ENCODE measurements at places on chromosomes 5 and 9.

DNA sequence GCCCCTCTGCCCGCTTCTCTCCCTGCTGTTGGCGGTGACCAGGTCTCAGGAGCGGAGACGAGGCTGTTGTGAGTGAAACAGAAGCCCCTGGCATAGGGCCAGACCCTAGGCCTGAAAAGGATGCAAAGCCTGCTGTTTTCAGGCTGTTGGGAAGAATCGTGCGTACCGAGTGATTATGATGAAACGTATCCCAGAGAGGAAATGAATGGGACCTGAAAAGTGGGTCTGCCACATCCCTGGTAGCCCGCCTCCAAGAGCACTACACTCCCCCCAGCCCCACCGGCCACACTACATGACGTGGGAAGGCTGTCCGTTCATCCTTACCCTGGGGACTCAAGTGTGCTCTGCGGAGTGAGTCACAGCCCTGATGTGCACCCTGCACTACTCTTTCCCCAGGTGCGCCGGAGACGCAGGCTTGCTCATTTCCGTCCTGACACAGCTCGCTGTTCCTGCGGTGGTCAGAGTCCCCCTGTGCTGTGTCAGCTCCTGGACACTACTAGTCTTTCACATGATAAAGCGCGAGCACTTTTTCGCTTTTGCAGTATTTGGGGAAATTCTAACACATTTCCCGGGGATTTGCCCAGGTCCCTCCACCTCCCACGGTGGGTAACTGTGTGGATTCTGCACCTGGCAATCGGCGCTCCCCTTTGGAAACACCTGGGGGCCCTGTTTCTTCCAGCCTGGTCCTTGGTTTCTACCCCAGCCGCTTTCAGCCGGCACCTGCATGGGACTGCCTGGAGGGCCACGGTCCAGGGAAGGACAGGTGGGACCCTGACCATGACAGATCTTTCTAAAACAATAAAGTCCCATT is 91.5 kb downstream of the ANKRD33B start:
- DNase-seq: no peak

- no peak for DNase-seq
Observed at GRCh38 chr5:121366515-121366914, 485.2 kb upstream of the FTMT start.

DNA sequence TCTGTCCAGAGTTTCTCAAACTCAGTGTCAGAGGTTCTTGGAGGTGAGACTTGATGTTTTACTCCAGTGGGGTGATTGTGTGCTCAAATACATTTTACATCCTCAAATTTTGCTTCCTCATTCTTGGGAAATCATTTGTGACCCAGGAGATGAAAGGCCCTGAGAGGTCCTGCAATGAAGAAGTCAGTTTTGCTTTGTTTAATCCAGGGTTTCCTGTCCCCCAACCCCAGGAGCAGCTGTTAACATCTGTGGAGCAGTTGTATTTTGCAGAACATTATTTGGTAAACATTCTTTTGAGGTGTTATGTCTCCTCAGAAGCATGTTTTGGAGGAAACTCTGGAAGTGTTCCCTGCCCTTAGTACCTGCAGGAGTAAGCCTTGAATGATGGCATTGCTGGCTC is 59.8 kb downstream of the DAB2IP start:
- DNase-seq: no peak

GRCh38 chr9:27282269-27282668 is 14.7 kb downstream of the EQTN start:
- no peak for DNase-seq

DNA sequence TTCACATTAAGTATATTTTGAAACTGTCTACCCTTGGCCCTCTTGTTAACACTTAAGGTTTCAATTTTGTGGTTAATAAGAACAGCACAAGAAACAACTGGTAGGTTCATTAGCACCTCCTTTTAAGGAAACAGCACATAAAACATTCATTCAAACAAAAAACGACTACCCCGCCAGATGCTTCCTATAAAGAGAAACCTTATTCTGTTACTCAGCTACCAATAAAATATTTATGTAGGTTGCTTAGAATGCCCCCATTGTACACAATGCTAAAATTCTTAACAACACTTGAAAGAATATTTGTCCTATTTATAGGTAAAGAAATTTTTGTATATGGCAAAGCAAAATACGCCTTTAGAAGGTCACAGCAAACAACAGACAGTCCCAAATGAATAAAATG is 23.2 kb downstream of the CDK5RAP2 start:
- no peak for DNase-seq

- DNase-seq: no peak
Observed at GRCh38 chr9:69089491-69089890, 53.9 kb downstream of the FXN start.

DNA sequence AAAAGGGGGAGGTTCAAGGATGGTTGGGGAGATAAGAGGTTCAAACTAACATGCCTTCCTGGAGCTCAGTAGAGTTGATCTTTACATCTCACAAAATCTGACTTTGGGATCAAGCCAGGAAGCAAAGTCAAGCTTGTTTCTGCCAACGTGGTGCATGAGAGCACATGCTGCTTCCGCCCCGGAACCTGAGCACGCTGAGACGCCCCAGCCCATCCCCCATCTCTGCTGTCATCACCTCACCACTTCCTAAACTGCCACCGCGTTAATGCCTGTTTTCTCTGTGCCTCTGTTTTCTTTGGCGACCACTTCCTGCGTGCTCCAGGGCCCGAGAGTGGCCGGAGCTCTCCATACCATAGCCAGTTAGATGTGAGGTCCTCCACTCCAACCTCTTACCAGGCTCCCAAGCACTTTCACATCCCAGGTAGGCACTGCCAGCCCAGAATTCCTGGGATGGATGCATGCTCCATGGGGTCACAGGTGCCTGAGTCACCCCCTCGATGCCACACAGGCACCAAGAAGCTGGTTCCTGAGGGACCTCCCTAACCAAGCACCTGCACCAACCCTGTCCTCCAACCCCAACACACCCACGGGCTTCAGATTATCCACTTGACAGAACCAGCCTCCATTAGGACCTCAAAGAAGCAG is 31.2 kb upstream of the AFAP1L1 start:
- DNase-seq: no peak

DNA sequence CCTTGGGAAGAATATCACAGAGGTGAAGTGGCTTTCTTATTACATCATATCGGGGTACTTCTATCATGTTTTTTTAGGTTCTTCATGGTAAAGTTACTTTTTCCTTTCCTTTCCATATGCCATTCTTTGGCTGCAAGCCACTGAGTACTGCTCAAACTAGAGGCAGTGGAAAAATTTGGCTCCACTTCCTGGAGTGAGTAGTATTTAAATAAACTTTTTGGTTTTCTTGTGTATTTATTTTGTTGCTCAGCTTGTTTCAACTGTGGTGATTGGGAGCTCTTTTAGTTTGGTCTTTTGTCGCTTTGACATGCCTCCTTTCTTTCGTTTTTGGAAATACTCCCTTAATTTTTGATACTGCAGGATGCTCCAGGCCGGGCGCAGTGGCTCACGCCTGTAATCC is 69.8 kb downstream of the WDR70 start:
- no peak for DNase-seq

DNA sequence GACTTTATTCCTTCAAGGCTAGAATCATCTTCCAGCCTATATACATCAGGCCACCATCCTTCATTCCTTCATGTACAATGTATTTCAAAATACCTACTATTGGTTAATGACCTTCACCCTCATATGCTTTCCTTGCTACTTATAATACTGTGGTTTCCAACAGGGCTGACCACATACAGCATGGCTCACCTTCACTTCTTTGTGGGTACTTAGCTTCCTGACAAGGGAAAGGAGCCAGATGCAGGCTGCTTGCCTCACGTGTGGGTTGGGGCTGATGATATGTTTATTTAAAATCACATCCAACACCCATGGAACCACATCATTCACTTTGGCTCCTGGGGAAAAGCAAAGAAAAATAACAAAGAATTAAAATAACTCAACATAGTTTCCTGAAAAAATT is 63.9 kb upstream of the OR2K2 start:
- DNase-seq: no peak

DNA sequence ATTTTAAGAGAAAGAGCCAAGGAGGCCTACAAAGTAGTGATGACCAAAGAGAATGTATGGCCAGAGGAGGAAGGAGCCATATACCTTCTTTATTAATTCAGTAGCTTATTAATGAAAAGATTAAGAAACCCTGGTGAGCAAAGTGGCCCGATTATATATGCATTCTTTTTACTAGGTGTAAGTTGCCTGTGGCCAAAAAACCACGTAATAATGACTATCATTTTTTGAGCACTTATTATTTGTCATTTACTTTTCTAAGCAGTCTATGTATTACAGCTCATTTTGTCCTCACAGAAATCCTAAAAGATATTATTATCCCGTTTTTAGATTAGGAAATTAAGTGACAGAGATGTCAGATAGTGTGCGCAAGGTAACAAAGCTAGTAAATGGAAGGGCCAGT is 3.0 kb downstream of the CWC27 start:
- DNase-seq: no peak

GRCh38 chr5:56508249-56508648 is 275.1 kb upstream of the ANKRD55 start:
- DNase-seq: no peak

DNA sequence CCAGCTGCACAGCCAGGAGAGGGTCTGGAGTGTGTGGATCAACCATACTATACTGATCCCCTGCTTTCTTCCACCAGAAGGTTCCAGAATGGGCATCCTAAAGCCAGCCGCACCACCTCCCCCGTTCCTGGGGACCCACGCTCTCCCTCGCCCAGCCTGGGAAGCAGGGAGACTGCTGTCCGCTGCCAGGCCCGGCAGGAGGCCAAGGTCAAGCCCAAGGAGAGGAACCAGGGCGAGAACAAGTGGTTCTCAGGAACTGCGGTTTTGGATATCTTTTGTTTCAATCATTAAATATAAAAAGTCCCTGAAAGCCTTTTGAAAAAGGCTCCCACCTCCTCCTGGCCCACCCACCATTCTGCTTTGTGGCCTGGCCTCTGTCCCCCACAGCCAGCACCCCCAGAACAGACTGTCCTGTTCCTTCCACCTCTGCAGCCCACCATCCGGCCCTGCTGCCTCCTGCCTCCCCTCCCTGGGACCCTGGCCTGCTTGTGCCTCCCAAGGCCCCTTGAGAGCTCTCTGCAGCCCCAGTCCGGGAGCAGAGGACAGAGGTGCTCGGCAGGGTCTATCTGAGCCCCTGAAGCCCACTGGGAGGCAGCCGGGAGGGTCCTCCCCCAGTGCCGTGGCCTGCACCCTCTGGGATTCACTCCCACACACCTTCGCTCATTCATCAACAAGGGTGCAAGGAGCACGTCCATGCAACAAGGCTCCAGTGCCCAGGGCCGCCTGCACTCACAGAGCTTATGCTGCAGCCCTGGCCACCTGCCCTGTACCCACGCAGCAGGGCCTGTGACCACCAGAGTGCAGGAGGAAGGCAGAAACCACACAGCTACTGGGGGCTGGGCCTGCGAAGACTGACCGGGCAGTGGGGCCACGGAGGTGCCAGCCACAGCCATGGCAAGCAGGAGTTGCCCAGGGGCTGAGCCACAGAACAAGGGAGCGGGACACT is 614 bp upstream of the LCN6 start:
- no peak for DNase-seq

- DNase-seq: no peak
Observed at GRCh38 chr5:158590746-158591300, 508.9 kb downstream of the EBF1 start.

GRCh38 chr5:14849516-14850294 is 21.9 kb downstream of the ANKH start:
- DNase-seq: no peak

- DNase-seq: no peak
Observed at GRCh38 chr5:157463621-157464518, 3.9 kb downstream of the NIPAL4 start.

DNA sequence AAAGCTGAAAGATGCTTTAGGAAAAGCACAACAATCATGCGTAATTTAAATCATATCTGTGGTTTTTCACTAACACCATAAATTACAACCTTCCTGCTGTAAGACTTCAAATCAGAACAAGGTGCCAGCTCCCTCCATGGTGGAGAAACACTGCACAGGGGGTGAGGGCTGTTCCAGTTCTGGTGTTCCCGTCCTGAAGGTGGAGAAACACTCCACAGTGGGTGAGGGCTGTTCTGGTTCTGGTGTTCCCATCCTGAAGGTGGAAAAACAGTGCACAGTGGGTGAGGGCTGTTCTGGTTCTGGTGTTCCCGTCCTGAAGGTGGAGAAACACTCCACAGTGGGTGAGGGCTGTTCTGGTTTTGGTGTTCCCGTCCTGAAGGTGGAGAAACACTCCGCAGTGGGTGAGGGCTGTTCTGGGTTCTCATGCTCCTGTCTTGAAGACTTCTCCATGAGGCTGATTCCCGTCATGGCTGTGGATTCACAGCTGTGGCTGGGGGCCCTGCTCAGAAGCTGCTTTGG is 12.9 kb downstream of the PLEKHG4B start:
- no peak for DNase-seq

- DNase-seq: no peak
Observed at GRCh38 chr5:44312374-44312773, 76.8 kb downstream of the FGF10 start.

DNA sequence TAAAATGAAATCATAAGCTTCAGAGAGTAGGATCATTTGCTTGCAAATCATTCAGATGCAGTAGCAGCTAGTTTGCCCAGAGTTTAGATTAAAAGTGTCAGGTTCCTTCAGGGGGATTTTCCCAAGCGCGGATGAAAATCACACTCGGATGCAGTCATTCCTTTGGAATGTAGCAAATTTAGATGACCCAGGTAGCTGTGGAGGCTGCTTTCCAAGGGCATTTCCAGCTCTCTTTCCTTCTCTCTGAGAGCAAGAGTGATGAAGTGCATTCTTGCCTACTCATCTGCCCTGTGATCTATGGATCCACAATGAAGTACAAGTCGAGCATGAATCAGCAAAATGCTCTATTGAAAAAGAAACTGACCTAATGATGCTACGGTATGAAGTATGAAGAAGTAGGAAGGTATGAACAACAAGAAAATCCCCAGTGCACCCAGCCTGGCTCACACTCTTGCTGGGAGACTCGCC is 200.2 kb downstream of the PLK2 start:
- DNase-seq: no peak

- DNase-seq: no peak
Observed at GRCh38 chr9:95574176-95574575, 57.4 kb upstream of the PTCH1 start.

DNA sequence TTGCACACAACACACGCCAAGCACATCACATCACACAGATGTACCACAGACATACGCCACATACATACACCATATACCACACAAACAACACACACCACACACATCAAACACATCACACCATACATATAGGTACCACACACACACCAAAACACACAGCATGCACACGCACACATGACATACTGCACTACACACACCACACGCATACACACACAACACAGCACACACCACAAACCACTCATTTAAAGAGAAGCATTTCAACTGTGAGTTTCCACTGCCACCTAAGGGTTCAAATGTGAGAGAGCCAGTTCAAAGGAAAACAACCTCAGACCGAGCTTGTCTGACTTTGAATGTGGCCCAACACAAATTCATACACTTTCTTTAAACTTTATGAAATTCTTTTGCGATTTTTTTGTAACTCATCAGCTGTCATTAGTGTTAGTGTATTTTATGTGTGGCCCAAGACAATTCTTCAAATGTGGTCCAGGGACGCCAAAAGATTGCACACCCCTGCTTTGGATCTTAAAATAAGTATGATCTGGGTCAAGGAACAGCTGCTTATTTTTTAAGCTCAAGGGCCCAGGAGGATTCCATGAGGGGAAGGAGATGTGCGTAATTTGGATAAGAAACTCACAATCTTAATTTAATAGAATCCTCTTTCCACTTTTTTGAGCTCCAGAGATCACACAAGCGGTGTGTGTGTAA is 494.6 kb downstream of the GADD45G start:
- no peak for DNase-seq

GRCh38 chr5:535846-536698 is 11.8 kb upstream of the SLC9A3 start:
- no peak for DNase-seq
